Activated T-helper 2 cell treated with anti-CD3 and anti-CD28 coated beads, Interferon-gamma antibody, Interleukin-2, Interleukin-4, amounts not matched to agents 10 μg/mL and 5 μg/mL and 100 μg/mL, durations not matched to agents 14 hours and 24 hours and 36 hours (primary cell): ENCODE measurements at places on chromosomes 2 and 18. TPM values are rescaled to one million over a fixed set of nuclear protein-coding genes. Genes with fewer than 3 reads are reported as not detected.

- H3K4me3 ChIP-seq, result no peak overlapping the region
- peaks cover 25% of the 10 kb centered on the region for H3K36me3 ChIP-seq
- H3K4me1 ChIP-seq, result peaks cover 5% of the 10 kb centered on the region
- no peaks in the 10 kb centered on the region for H3K27me3 ChIP-seq
- DNase-seq, result no peak
Observed at GRCh38 chr2:28173377-28173776, 219.3 kb upstream of the FOSL2 start.

DNA sequence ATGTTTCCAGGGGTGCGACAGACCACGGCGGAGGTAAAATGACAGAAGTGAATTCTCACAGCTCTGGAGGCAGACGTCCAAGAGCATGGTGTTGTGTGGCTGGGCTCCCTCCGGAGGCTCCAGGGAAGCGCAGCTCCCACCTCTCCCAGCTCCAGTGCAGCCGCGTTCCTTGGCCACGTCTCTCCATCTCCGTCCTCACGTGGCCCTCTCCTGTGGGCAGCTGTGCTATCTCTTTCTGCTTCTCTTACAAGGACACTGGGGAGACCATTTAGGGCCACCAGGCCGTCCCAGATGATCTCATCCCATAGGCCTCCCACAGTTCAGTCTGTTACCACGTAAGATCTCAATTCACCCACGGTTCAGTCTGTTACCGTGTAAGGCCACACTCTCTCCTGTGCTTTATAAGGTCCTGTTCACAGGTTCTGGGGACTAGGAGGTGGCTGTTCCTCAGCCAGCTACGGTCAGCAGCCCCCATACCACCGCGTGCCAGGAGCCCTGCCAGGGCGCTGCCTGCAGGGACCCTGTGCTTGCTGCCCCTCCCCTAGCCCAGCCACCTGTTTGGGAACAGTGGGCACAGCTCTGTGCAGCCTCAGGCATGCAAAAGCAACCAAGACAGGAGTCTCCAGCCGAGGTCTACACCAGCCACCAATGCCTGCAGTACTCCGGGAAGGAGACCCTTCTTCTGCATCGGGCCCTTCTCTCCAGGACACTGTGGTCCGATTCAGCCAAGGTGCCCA is 2.9 kb upstream of the MAB21L4 start:
- H3K36me3 ChIP-seq, result no peaks in the 10 kb centered on the region
- H3K4me3 ChIP-seq, result no peak overlapping the region
- DNase-seq, result no peak
- H3K4me1 ChIP-seq, result no peaks in the 10 kb centered on the region
- no peaks in the 10 kb centered on the region for H3K27me3 ChIP-seq
- no peak overlapping the region for H3K27ac ChIP-seq

DTNA gene
- 0.73 TPM in 1 of 2 replicates, not detected in the other for total RNA-seq

CHMP3 gene
- total RNA-seq, result 31.4 and 33.6 TPM in 2 replicates

DNA sequence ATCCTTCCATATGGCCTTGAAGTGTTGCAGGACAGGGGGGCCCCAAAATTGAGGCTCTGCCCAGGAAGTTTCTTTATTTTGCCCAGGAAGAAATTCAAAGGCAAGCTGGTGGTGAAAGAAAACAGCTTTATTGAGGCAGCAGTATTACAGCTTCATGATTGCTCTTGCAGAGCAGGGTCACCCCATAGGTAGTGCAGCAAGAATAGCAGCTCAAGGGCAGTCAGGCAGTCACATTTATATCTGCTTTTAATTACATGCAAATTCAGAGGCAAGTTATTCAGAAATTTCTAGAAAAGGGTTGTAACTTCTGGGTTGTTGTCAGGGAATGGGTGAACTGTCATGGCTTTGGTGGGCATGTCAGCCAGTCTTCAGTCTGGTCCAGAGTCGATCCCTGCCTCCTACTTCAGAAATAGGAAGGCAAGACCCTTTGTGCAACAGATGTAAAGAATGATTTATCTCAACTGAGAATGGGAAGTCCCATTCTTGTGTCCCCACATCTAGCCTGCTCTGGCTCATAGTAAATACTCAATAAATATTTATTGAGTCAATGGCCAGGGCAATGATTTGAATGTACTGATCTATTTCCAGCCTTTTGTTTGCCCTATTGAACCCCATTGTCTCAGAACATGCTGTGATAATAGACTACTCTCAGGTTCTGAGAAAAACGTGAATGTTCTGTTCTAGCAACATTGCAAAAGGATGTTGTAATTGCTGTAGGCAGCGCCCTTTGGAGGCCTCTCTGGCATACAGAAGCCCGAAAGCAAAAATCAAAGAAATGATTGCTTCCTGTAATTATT is 129.8 kb downstream of the MYO3B start:
- H3K4me3 ChIP-seq, result no peak overlapping the region
- peaks cover 2% of the 10 kb centered on the region for H3K4me1 ChIP-seq
- H3K27ac ChIP-seq, result no peak overlapping the region
- no peaks in the 10 kb centered on the region for H3K36me3 ChIP-seq
- DNase-seq, result no peak
- peaks cover 23% of the 10 kb centered on the region for H3K27me3 ChIP-seq

SKOR2 gene
- not detected in 2 replicates for total RNA-seq

DNA sequence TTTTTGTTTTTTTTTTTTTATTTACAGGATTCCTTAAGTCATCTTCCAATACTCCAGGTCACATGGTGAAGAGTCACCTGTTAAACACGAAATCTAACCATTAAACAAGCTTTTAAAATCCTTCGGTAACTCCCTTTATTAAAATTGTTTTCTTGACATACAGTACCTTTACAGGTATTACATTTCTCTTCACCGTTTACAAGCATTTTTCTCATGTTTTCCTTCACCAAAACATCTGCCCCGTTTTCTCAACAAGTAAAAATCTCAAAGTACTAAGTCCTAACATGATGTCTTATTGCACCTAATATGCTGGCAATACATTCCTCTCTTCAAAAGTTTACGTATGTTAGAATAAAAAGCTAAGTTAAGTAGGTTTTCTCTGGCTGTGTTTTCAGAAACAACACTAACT is 1.1 kb downstream of the PUM2 start:
- H3K36me3 ChIP-seq, result peaks cover 41% of the 10 kb centered on the region
- H3K27me3 ChIP-seq, result no peaks in the 10 kb centered on the region
- peak overlapping the region; percentile 93 for H3K4me3 ChIP-seq
- DNase-seq, result no peak
- H3K4me1 ChIP-seq, result peaks cover 40% of the 10 kb centered on the region

GRCh38 chr2:18932853-18933252 is 343.5 kb upstream of the NT5C1B start:
- H3K4me1 ChIP-seq, result no peaks in the 10 kb centered on the region
- H3K27me3 ChIP-seq, result no peaks in the 10 kb centered on the region
- no peak for DNase-seq
- no peak overlapping the region for H3K27ac ChIP-seq

GRCh38 chr2:29047083-29047845 is 27.1 kb downstream of the PCARE start:
- no peaks in the 10 kb centered on the region for H3K36me3 ChIP-seq
- no peaks in the 10 kb centered on the region for H3K4me1 ChIP-seq
- H3K27ac ChIP-seq, result no peak overlapping the region
- no peak for DNase-seq
- no peaks in the 10 kb centered on the region for H3K27me3 ChIP-seq
- H3K4me3 ChIP-seq, result no peak overlapping the region

NEU2 gene
- not detected in 2 replicates for total RNA-seq

DNA sequence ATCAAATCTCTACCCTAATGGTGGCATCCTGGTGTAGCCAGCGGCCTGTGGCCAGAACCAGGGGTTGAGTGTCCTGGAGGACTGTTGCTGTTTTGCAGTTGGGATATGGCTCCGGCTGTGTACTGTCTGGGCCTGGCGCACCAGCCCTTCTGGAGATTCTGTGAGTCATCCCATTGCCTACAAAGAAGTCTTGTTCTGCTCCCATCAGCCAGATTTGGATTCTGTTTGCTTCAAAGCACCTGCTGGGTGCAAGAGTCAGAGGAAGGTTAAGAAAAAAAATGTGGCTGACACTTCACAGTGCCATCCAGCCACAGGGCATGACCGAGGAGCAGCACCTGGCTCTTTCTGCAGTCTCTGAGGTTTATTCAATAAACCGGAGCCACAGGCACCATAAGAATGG is 41.0 kb upstream of the ASAP2 start:
- no peak overlapping the region for H3K27ac ChIP-seq
- no peaks in the 10 kb centered on the region for H3K36me3 ChIP-seq
- H3K27me3 ChIP-seq, result peaks cover 7% of the 10 kb centered on the region
- no peak overlapping the region for H3K4me3 ChIP-seq
- H3K4me1 ChIP-seq, result no peaks in the 10 kb centered on the region

CAPN14 gene
- total RNA-seq, result 0.18 and 0.27 TPM in 2 replicates

RNF144A gene
- 19.9 and 20.0 TPM in 2 replicates for total RNA-seq

DNA sequence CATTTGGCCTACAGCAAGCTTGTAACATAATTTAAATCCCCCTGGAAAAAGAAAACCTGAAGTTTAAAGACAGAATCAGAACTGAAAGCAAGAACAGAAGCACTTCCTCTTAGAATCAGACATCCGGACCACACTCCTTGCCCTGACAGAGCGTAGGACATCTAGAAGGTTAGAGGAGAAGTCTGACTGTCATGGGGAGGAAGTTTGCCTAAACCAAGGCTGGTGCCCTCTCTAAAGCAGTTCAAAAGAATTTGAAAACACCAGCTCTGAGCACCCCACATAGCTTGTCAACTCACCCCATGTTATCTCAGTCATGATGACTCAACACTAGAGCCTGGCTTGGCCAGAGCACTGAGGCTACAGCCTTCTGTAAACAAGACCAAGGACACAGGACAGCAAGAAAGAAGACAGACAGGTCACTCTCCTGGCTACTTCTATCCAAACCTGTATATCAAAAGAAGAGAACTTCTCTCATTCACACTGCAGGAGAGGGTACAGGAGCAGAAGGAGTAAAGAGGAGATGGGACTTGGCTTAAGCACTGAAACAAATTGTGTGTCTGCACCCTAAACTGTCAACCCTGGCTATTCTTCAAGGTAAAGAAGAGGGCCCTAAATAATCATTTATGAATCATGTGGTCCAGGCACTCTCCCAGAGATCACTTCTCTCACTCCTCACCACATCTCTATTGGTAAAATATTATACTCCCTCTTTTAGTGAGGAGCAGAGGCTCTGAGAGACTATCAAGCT is 198.6 kb downstream of the MEMO1 start:
- peak overlapping the region; percentile 24 for H3K4me3 ChIP-seq
- no peaks in the 10 kb centered on the region for H3K36me3 ChIP-seq
- peaks cover 2% of the 10 kb centered on the region for H3K27me3 ChIP-seq

GRCh38 chr18:3911413-3911812 is 461.4 kb downstream of the TGIF1 start:
- H3K4me3 ChIP-seq, result no peak overlapping the region
- H3K27ac ChIP-seq, result no peak overlapping the region
- no peaks in the 10 kb centered on the region for H3K4me1 ChIP-seq

DNA sequence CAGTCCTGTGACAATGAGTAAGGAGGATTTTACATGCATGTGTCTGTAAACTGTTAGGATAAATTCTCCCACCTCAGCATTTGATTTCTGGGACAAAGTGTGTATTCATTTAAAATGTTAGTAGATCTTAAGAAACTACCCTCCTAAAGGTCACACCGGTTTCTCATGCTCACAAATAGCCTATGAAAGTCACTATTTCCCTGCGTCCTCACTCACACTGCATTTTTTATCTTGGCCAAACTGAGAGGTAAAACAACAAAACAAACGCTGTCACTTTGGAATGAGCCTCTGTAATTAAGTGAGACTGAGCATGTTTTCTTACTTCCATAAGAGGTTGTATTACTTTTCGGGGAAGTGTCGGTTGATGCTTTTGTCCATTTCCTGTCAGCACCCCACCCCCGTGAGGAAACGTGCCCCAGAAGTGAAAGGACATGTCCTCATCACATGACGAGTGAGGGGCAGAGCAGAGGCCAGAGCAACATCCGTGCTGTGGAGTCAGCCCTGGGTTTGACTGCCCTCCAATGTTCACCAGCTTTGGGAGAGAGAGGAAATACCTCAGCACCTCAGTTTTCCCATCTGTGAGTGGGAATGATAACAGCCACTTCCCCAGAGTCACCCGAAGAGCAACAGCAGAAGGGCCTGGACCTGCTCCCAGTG is 3.1 kb downstream of the GYPC start:
- peak; percentile 68 for DNase-seq
- H3K4me3 ChIP-seq, result peak overlapping the region; percentile 78
- no peaks in the 10 kb centered on the region for H3K27me3 ChIP-seq
- peak overlapping the region; percentile 93 for H3K27ac ChIP-seq

- H3K4me1 ChIP-seq, result no peaks in the 10 kb centered on the region
- H3K27ac ChIP-seq, result no peak overlapping the region
- H3K27me3 ChIP-seq, result no peaks in the 10 kb centered on the region
- H3K4me3 ChIP-seq, result no peak overlapping the region
- no peaks in the 10 kb centered on the region for H3K36me3 ChIP-seq
- no peak for DNase-seq
Observed at GRCh38 chr2:140275427-140275826, 1495.2 kb upstream of the NXPH2 start.

DNA sequence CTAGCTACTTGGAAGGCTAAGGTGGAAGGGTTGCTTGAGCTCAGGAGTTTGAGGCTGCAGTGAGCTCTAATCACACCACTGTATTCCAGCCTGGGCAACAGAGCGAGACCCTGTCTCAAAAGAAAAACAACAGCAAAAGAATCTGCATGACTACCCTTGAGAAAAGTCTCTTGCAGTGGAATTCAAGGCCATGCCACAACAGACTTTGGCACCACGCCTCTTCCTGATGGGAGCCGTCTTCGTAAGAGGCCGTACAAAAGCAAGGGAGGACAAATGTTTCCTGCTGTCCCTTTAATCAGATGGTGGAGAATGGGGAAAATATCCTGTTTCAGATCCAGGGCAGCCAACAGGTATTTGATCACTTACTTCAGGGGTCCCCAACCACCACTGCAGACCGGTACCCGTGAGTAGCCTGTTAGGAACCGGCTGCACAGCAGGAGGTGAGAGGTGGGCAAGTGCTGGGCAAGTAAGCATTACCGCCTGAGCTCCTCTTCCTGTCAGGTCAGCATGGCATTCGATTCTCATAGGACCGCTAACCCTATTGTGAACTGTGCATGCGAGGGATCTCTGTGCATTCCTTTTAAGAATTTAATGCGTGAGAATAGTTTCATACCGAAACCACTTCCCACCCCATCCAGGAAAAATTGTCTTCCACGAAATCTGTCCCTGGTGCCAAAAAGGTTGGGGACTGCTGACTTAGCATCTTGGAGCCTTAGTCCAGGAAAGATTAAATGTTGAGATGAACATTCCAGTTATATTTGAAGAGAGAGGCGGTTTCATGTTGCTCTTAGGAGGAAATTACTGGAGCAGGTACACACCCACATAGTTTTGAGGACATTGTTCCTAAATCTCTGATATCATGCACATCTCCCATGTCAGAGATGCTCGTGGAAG is 94.4 kb upstream of the XPO1 start:
- H3K27me3 ChIP-seq, result no peaks in the 10 kb centered on the region
- no peaks in the 10 kb centered on the region for H3K4me1 ChIP-seq
- no peak overlapping the region for H3K4me3 ChIP-seq
- no peaks in the 10 kb centered on the region for H3K36me3 ChIP-seq
- H3K27ac ChIP-seq, result no peak overlapping the region
- no peak for DNase-seq

GRCh38 chr2:195622966-195623365 is 34.1 kb upstream of the SLC39A10 start:
- no peaks in the 10 kb centered on the region for H3K27me3 ChIP-seq
- peaks cover 15% of the 10 kb centered on the region for H3K4me1 ChIP-seq
- DNase-seq, result no peak

LCLAT1 gene
- 24.6 and 28.9 TPM in 2 replicates for total RNA-seq

GRCh38 chr2:110837446-110838409 is 105.4 kb downstream of the ACOXL start:
- H3K4me3 ChIP-seq, result no peak overlapping the region
- no peak for DNase-seq
- H3K27ac ChIP-seq, result no peak overlapping the region
- no peaks in the 10 kb centered on the region for H3K36me3 ChIP-seq
- peaks cover 6% of the 10 kb centered on the region for H3K4me1 ChIP-seq

GRCh38 chr2:74573747-74574562 is 19.4 kb downstream of the DOK1 start:
- peak; percentile 45 for DNase-seq
- peaks cover 2% of the 10 kb centered on the region for H3K36me3 ChIP-seq
- H3K27ac ChIP-seq, result peak overlapping the region; percentile 74
- peak overlapping the region; percentile 34 for H3K4me3 ChIP-seq

LINC00305 gene
- total RNA-seq, result not detected in 2 replicates
